EL (cell line): ENCODE measurements at places on chromosomes 7 and 10.

DNA sequence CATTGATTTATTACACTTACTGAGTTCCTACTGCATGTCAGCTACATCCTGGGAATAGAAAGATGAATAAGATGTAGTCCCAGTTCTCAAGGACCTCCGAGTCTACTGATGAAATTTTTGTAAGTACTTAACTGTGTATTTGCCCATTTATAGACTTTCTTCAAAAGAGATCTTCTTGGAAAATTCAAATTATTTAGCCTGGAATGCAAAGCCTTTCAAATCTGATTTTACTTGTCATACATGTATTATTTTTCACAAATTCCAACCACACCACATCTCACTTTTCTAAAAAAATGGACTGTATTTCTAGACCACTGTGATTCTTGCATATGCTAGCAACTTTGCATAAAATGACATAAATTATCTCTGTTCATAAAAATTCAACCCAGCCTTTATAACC is 581.3 kb downstream of the ATRNL1 start:
- DNase-seq = no peak

- DNase-seq = peak; percentile 20
Measured at GRCh38 chr10:44010873-44011602, 362.4 kb upstream of the ZNF32 start.

DNA sequence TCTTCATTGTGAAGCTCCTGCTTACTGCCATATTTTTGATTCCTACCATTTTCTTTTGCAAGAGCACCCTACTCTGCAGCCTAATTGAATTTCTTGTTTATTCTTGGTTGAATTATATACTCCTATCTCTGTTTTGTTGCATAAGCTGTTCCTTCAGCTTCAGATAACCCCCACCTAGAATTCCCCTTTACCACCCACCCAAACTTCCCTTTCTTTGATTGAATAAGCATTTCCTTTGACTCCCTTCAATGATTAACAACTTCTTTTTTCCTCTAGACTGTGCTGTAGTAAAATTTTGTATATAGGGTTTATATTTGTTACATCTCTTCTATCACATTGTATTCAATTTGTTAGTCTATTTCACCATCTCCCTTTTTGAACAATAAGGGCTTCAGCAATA is 168.1 kb downstream of the GPR37 start:
- DNase-seq = no peak

- DNase-seq = peak; percentile 40
Measured at GRCh38 chr7:2203766-2204300, 28.9 kb downstream of the MAD1L1 start.

- DNase-seq = peak; percentile 66
Measured at GRCh38 chr10:101061624-101062231, at the start of gene KAZALD1. Gene KAZALD1, plus strand, starts transcription at chr10:101061989. Its CDS starts 604 bp downstream, at chr10:101062593.

DNA sequence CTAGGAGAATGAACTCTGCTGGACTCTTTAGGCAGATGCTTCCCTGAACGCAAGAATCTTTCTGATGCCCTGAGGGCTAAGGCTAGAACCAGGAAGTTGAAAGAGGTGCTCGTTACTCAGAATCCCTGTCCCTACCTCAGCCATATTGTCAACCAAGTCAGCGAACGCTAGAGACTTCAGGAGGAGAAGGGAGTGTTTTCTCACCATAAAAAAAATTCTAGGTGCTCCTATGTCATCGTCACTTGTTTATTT is 359.4 kb downstream of the PRPF18 start:
- peak; percentile 48 for DNase-seq

- DNase-seq = no peak
Measured at GRCh38 chr10:15795036-15795792, 65.1 kb downstream of the MINDY3 start.
